ENCODE measurements at places on chromosomes 13 and 19. TPM values are rescaled to one million over a fixed set of nuclear protein-coding genes. Genes with fewer than 3 reads are reported as not detected.

The SLC44A2 gene
- 52.2 TPM for total RNA-seq

The YJEFN3 gene
- total RNA-seq: 8.6 TPM

The CRX gene
- total RNA-seq: not detected

The DNAAF3 gene
- 4.2 TPM for total RNA-seq

The ZNF20 gene
- 4.9 TPM for total RNA-seq

The CPT1C gene
- total RNA-seq: 23.3 TPM

The ITGBL1 gene
- total RNA-seq: 0.64 TPM

The NR1H2 gene
- 45.0 TPM for total RNA-seq

The CACNG6 gene
- not detected for total RNA-seq

The ZNF541 gene
- total RNA-seq: not detected

The ZNF763 gene
- total RNA-seq: 0.24 TPM

The MIA gene
- total RNA-seq: 0.75 TPM

The N4BP2L1 gene
- total RNA-seq: 2.1 TPM

The SYT3 gene
- 1.8 TPM for total RNA-seq

The ZNF382 gene
- 17.2 TPM for total RNA-seq

The AZU1 gene
- not detected for total RNA-seq

The DLL3 gene
- total RNA-seq: 0.96 TPM

The TGDS gene
- total RNA-seq: 9.0 TPM

DNA sequence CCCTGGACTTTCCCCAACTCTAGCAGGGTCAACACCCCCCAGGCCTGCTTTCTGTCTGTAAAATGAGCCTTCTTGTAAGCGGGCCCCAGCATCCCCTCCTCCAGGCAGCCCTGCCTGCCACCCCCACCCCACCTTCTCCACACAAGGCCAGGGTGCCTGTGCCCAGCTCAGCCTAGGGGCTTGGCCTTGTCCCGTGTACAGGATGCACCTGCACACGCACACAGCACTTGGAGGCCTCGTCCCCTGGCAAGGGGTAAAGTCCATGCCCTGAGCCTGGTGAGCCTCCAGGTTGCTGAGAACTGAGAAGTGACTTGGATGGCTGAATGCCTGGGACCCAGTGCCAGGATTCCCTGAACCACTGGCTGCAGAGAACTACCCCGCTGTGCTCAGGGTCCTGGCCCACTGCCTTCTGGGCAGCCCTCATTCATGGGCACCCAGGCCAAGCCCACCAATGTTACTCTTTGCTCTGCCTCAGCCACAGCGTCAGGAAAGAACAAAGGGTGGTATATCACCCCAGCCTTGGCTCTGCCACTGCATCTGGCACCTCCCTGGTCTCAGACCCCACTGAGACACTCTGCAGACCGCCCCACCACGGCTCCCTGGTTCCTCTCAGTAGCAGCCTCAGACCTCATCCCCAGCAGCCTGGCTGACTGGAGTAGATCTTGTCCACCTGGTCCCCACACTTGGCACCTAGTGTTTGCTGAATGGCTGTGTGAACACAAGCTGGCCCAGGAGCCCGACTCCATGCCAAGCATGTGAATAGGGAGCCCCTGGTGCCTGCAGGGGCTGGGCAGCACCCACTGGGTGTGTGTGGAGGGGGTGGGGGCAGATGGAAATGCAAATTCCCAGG, 1.8 kb upstream of the TM6SF2 start:
- DNase-seq: no peak

DNA sequence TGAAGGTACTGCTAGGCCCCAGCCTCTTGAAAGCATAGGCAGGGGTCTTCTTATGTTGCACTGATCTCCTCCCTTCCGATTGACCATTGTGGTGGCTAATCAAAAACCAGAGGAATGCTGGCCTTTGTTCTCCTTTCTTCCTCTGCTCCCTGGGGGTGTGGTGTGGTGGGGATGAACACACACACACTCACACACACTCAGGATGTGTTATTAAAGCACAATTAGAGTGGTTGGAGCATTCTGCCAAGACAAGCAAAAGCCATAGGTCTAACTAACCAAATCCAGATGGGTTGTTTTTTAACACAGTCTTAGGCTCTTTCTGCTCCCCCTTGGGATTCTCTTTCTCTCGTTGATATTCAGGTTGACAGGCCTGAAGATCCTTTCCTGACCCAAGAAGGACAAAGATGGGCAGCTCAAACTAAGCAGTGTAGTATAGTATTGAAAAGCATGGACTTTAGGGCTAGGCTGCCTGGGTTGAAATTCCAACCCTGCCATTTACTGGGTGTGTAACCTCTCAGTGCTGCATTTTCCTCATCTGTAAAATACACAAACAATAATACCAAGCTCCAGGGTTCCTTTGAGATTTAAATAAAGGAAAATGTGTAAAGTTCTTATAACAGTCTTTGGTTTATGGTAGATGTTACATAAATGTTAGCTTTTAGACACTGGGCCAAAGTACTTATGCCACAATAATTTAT, 25.5 kb upstream of the DGKH start:
- no peak for DNase-seq

DNA sequence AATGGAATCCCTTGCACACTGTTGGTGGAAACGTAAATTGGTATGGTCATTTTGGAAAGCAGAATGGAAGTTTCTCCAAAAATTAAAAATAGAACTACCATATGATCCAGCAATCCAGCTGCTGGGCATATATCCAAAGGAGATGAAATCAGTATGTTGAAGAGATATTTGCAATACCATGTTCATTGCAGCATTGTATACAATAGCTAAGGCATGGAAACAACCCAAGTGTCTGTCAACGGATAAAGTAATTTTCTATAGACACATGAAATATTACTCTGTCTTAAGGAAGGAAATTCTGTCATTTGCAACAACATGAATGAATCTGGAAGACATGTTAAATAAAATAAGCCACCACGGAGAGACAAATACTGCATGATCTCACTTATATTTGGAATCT, 124.7 kb downstream of the GPC5 start:
- DNase-seq: no peak

GRCh38 chr13:91346062-91346461, 1.4 kb upstream of the MIR17HG start:
- DNase-seq: no peak

GRCh38 chr19:47280183-47280797, 5.6 kb downstream of the INAFM1 start:
- DNase-seq: peak; percentile 54

DNA sequence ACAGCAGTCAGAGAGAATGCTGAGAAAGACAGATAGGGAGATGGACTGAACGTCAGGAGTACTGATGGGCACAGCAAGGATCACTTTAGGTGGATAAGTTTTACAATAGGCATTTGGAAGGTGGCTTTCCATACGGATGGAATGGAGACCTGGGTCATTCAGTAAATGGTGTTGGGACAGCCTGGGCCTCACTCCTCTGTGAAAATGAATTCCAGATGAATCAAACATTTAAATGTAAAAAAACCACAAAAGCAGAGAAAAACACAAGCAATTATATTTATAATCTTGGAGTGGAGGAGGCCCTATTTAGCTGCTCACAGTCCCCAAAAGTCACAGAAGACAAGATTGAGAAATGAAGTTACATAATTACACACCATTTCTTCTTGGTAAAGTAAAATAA, 4.7 kb downstream of the IL17D start:
- DNase-seq: no peak

DNA sequence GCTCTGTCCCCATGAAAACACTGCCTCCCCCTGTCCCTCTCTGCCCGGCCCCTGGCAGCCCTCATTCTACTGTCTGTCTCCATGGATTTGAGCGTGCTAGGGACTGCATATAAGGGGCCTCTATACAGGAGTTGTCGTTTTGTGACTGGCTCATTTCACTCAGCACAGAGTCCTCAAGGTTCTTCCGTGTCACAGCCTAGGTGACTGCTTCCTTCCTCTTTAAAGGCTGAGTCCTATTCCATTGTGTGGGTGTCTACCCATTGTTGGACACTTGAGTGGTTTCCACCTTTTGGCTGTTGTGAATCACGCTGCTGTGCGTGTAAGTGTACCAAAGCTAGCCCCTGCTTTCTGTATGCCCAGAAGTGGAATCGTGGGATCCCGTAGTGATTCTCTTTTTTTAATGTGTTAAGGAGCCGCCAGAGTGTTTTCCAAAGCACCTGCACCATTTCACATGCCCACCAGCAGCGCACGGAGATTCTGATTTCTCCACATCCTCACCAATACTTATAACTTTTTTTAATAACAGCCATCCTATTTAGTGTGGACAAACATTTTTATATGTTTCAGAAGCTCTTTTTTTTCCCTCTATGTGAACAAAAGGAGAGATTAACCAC, 116.7 kb downstream of the COL4A2 start:
- DNase-seq: no peak

- no peak for DNase-seq
Observed at GRCh38 chr13:113817860-113818691, 45.8 kb downstream of the GAS6 start.

DNA sequence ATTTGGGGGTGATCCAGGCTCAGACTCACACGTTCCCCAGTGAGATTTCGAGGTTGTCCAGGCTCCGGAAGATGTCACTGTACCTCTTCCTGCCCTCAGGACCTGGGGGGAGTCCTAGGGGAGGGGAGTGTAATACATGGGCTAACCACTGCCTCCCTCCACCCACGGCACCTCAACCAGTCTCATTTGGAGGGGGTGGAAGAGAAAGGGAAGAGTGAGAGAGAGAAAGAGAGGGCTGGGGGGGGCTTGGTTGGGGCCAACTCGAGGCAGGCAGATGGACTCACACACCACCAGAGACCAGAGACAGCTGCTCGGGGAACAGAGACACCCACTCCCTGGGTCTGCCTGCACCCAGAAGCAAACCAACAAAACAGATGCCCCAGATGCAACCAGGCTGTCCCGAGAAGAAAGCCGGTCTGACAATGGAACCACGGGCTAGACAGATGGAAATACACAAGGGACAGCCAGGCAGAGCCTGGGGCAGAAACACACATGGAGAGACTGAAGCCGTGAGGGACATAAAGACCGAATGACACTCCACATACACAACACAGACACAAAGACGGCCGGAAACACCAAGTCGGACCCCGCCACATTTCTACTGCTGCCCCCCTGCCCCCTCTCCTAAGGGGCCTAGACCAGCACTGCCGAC, 825 bp downstream of the GMIP start:
- peak; percentile 36 for DNase-seq

GRCh38 chr19:35797663-35798062, 15.0 kb downstream of the PRODH2 start:
- DNase-seq: no peak

GRCh38 chr13:76799696-76800095, 86.5 kb downstream of the KCTD12 start:
- no peak for DNase-seq

DNA sequence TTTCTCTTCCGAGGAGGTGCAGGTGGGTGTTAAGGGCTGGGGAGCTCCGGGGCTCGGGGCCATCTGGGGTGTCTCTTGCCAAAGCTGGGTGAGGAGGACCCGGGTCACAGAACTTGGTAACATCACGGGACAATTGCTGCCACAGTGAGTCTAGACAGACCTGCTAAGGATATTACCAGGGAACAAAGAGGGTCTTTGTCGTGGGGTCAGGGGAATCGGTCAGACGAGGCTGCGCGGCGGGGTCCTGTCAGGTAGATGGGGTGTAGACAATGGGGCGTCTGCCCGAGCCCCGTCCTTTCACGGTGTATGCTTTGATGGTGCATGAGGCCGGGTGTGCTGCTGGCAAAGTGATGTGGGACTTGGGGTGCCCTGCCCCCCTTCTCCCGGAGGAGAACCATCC, 7.8 kb downstream of the PGPEP1 start:
- DNase-seq: no peak

- DNase-seq: no peak
Observed at GRCh38 chr13:80336370-80336769, 4.6 kb downstream of the SPRY2 start.

DNA sequence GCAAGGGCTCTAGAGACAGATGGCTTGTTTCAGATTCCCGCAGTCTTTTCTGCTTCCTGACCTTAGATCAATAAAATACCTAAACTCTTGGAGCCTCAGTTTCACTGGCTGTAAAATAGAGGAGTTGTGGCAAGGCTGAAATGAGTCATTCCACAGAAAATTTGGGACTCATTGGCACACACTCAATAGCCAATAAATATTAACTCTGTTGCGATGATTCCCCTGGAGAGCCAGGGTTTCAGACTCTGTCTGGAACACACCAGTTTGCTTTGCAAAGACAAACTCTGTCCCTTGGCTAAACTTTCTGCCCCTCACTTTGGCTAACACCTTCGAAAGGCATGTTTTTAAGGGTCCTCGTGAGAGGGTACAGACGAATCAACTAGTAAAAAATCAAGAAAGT, 18.1 kb upstream of the UBE2L5 start:
- no peak for DNase-seq

GRCh38 chr13:74003374-74003773, 130.8 kb downstream of the KLF12 start:
- no peak for DNase-seq

GRCh38 chr19:46715620-46715974, 1.3 kb downstream of the PRKD2 start:
- DNase-seq: no peak

DNA sequence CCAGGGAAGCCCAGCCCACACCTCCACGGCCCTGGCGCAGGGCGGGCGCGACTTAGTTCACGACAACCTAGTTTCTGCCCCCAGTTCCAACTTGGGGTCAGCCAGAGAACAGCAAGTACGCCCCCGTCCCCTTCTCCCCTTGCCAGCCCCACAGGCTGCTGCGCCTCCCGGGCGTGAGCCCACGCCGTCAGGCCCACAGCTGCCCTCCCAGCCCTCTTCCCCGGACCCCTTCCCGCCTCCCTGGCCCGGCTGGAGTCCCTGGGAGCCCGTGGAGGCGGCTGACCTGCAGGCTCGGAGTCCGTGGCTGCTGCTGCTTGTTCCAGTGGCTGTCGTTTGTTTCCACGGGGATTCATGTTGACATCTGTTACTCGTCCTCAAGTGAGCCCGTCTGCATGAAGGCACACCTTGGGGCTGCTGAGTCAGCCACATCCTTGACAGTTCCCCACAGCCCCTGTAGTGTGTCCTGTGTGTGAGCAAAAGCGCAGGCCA, 86.0 kb downstream of the ATP11A start:
- DNase-seq: no peak

DNA sequence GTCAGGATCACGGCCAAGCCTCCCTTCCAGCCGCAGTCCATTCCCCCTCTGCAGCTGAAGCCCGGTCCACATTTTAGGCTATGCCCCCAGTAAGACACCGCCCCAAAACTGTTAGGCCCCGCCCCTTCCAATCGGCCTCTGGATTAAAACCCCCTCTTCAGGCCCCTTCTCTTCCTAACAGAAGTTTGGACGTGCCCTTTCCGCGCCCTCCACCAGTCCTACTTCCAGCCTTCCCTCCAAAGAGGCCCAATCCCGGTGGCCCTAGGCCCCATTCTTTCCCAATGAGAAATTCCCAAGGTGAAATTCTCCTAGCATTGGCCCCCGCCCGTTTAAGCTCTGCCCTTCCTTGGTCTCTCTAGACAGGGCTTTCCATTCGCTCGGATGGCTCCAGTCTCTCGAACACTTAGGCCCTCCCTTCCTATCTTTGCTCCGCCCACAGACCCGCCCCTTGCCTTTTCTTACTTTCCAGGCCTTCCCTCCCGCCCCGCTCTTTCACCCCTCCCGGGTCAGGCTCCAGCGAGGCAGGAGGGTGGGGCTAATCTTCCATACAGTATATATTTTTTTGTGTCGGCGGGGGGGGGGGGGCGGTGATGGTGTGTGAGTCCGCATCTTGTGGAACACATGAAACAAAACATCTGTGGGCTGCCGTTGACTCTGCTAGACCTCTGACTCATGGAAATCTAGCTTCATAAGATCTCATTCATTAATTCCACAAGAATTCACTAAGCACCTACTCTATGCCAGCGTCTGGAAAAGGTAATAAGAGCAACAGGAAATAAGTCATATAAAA, 13.6 kb downstream of the LTBP4 start:
- peak; percentile 97 for DNase-seq

- no peak for DNase-seq
Observed at GRCh38 chr13:51339952-51340732, 651 bp downstream of the SERPINE3 start.

- no peak for DNase-seq
Observed at GRCh38 chr13:97308735-97309429, 86.7 kb downstream of the MBNL2 start.

- DNase-seq: no peak
Observed at GRCh38 chr19:44685877-44686276, 13.1 kb upstream of the CEACAM16 start.

Measured in A673 (cell line).